ENCODE measurements at places on chromosomes 11 and 22.

DNA sequence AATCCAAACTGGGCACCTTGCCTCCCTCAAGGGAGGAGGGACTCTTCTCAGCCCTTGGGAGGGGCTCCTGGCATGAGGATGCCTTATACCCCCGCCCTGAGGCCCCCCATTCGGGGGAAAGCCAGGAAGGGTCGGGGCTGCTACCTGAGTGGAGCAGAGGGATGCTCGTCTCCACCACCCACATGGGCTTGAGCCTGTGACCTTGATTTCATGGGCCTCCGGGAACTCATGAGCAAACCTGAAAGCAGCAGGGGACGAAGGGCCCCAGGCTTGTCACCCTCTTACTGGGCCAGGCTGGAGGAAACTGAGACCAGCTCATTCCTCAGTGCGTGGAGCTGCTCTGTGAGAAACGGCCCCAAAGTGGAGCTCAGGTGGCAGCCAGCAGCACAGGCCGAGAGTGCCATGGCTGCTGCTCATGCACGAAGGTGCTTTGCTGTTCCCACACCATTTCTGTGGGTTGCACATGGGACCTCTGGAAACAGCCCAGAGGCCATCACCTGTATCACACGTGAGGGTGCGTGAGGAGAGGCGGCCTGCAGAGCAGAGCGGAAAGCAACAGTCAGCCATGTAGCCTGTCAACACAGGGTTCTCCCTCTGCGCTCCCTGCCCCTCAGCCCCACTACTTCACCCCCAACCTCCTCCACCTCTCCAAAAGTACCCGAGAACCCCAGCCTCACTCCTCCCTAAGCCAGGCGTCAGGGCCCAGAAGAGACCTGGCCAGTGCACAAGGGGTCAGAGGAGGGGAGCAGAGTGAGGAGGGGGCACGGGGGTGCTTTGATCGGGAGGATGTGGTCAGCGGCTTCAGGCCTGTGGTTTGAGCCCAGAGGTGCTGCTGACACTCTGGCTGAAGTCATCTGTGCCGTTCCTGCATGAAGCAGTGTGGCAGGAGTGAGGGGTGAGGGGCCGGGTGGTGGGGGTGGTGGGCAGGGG lies 14.1 kb upstream of the IL2RB start:
- DNase-seq: peak; percentile 74

DNA sequence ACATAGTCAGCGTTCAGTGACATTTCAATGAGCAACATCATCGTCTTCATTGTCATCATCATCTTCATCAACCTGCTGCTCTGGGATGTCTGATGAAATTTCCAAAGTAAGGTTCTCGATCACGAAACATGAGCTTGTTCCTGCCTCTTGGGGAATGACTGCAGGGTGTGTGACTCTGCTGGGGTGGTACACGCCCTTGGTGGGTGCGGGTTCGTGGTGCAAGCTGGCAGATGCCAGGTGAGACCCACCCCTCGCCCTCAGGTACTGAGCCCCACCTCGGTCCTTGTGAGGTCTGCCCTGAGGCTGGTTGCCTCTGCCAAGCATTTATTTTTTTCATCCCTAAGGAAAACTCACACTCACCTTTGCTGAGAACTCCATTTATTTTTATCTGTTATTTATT lies 1389.2 kb downstream of the TBC1D22A start:
- DNase-seq: no peak

DNA sequence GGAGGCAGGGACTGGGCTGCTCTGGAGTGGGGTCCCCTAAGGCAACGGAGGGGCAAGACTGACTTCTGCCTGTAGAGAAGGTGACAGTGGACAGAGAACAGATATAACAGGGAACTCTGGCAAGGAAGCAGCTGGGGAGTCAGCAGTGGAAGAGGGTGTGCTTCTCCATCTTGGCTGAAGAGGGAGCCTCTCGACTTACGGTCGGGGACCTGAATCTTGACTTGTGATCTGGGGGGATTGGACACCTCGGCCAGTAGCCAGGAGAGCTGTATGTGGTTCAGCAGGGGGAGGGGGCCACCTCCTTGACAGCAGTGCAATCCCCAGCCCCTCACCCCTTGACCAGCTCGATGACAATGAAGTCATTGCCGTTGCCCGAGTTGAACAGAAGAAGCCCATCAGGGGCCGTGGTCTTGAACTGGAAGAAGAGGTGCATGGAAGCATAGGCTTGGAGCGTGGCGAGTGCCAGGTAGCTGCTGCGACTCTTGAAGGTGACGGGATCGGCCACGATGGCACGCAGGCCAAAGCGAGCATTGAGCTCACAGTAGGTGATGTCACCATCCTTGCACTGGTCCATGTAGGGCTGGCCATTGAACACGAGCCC lies 60.0 kb downstream of the SLC22A12 start:
- no peak for DNase-seq

DNA sequence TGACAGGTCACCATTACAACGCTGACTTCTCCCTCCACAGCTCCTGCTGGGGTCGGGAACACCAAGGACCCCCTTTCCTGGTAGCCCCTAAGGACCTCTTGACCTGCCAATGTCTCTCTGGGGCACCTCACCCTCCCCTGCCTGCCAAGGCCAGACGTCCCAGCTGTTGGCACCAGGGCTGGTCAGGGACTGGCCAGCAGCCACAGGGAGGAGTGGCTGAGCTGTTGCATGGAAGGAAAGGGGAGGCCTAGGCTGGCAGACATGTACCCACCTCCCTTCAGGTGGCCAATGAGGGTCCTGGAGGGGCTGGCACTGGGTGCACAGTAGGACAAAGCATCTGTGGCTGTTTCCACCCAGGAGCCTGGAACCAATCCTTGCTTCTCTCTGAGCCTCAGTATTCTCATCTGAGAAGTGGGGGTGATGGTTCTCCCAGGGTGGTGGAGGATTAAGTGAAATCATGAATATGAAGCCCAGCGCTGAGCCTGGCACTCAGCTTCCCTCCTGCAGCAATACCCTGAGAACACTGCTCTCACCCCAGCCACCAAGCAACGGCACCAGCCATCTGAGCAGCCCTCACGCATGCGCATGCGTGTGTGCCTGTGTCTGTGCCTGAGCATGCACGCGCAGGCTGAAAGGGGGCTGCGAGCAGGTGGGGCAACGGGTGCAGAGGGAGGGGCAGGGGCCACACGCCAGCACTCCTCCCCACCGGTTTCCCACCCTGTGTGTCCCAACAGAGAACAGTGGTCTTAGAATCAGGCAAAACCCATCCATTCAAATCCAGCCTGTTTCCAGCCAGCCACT lies 5.9 kb downstream of the KCNJ4 start:
- no peak for DNase-seq
